Stomach (tissue), 19 donors: ENCODE measurements at places on chromosomes 1 and 21.

DNA sequence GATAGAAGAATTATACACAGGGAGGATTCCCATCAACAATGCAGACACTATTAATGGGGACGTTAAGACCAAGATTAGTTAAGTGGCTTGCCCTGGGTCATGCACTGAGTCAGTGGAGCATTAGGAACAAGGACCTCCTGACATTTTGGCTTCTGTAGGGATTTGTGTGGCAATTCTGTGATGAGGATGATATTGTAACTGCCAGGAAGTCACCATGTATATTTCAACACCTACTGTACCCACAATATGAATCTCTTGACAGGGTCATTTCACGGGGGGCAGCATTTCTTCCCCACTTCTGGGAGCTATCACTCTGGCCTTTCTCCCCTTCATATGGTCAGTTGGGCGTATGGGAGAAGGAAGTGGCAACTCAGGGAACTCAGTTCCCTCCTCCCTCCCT is 134.9 kb downstream of the RUNX1 start:
- DNase-seq = no peak

DNA sequence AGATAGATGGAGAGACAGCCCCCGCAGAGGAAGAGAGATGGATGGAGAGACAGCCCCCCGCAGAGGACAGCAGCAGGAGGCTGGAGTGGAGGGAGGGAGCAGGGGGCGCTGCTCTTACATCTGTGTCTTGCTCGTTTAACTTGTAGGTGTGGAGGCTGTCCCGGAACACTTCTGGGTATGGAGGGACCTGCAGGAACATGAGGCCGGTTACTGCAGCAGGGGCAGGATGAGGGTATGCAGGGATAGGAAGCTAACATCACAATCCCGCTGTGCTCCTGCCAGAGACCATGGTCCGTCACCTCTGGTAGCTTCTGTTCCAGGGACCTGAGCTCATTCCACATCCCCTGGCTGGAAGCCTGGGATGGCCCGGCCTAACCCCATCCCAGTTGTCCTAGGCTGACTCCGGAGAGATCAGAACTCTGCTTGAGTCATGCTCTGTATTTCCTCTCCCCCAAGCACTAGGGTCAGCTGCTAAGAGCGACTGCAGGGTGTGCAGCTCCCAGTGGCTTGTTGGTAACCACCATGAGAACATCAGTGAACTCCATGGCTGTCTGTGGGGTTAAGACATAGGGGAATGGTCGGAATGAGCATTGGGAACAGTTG is 36.7 kb upstream of the GOLT1A start:
- DNase-seq = no peak

DNA sequence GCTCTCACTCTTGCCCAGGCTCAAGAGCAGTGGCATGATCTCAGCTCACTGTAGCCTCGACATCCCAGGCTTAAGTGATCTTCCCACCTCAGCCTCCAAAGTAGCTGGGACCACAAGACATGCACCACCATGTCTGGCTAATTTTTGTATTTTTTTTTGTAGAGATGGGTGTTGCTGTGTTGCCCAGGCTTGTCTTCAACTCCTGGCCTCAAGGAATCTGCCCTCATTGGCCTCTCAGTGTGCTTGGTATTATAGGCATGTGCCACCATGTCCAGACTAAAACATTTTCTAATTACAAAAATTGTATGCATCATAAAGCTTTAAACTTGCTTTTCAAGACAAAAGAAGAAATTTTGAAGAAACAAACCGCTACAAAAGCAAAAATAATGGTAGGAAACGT is 20.1 kb downstream of the CBR1 start:
- no peak for DNase-seq

- no peak for DNase-seq
These were observed 51.6 kb downstream of the PCBP3 start for GRCh38 chr21:45695086-45695485.

DNA sequence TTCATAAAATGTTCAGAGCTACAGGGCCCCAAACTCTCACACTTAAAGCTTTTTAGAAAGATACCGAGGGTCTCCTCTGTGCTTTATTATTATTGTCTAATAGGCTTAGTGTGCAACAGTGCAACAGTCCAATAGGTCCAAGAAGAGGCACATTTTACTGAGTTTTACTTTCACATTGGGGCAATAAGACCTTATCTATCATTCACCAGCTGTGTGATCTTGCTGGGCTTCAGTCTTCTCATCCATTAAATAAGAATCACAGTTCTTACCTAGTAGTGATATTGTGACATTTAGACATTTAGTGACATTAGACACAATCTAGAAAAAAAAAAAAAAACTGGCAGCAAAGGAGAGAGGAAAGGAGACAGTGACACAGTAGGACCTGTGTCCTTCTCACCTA is 175.8 kb upstream of the NFIA start:
- DNase-seq = no peak

- no peak for DNase-seq
These were observed 34.6 kb upstream of the SLC45A1 start for GRCh38 chr1:8283058-8283884.

GRCh38 chr1:230139741-230140140 is 72.7 kb downstream of the GALNT2 start:
- no peak for DNase-seq

DNA sequence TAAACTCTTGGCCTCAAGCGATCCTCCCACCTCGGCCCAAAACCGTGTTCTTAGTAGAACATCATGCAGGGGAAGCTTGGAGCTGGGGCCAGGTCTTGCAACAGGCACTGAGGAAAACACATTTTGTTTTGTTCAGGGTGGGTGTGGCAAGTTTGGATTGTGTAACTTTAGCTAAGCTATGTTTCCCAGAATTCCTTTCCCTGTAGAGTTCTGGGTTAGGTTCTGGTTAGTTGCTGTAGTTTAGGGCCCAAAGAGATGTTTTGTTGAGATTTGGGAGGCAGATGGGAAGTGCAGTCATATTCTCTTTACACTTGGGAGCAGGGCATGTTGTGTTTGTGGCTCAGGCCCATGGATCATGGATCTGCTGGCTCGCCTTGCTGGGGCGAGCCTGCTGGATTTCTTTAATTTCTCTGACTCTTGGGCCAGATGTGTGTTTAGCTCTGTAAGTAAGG is 24.0 kb downstream of the PLA2G5 start:
- no peak for DNase-seq
